ENCODE measurements at places on chromosomes 4 and X. TPM values are rescaled to one million over a fixed set of nuclear protein-coding genes. Genes with fewer than 3 reads are reported as not detected.

Gene PNCK
- polyA plus RNA-seq = 0.54 TPM

Gene TMEM150C
- polyA plus RNA-seq = 14.7 TPM

Gene CISD2
- polyA plus RNA-seq = 30.2 TPM

Gene NAA15
- polyA plus RNA-seq = 20.8 TPM
